SK-N-SH (cell line): ENCODE measurements at places on chromosomes 16 and 17.

DNA sequence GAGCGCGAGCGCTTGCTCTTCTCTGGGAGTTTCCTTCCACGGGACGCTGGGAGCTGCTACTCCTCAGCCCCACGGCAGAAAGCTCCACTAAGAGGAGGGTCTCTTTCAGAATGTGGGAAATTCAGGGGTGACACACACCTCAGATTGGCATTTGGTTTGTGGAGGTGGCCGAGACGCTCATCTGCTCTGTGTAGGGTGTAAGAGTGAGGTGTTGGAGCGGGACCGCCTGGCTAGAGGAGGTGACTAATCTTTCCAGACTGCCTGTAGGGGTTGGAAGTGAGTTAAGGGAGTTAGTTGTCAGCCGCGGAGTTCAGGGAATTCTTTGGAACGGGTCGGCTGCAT lies 735 bp downstream of the PSMD11 start:
- DNase-seq = no peak
- H3K36me3 ChIP-seq = peaks cover 34% of the 10 kb centered on the region
- H3K27ac ChIP-seq = peak overlapping the region; percentile 80
- peaks cover 14% of the 10 kb centered on the region for H3K4me1 ChIP-seq
- H3K4me3 ChIP-seq = peak overlapping the region; percentile 82

DNA sequence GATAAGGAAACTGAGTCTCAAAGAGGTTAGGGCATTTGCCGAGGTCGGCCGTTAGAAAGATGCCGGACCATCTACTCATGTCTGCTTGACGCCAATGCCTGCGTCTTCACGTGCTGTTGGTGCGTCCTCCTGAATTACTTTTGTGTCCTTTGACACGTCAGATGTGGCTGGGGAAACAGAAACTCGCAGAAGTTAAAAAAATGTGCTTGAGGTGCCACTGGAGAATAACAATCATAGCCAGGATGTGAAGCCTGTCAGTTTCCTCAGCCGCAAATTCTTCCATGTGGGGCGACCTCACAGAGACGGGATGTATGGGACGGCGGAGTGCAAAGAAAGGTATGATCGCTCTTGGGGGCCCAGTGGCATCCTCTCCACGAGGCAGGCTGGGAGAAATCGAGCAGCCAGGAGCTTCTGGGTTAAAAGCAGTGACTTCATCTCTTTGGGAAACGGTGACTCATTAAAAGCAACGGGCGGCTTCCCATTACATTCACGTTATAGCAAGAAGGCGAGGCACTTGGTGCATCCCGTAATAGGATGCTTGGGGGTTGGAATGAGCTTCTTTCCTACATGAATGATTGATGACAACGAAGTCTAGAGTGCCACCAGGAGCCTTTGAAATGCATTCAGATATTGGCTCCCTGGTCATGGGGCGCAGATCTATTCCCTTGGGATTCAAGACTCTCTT lies 67.8 kb downstream of the BMERB1 start:
- H3K27me3 ChIP-seq = no peaks in the 10 kb centered on the region
- H3K36me3 ChIP-seq = no peaks in the 10 kb centered on the region
- H3K4me1 ChIP-seq = peaks cover 1% of the 10 kb centered on the region; the same call in 1 of the 2 replicates
- peak overlapping the region; percentile 80 for H3K27ac ChIP-seq
- no peak overlapping the region for H3K4me3 ChIP-seq

GRCh38 chr16:4402439-4403132 lies 13.8 kb downstream of the CORO7 start:
- no peaks in the 10 kb centered on the region for H3K4me1 ChIP-seq
- H3K36me3 ChIP-seq = no peaks in the 10 kb centered on the region
- DNase-seq = peak; percentile 96
- no peak overlapping the region for H3K27ac ChIP-seq
- H3K27me3 ChIP-seq = no peaks in the 10 kb centered on the region

GRCh38 chr16:58628845-58629732 lies 537 bp downstream of the CNOT1 start:
- H3K4me3 ChIP-seq = peak overlapping the region; percentile 75
- no peaks in the 10 kb centered on the region for H3K27me3 ChIP-seq
- H3K36me3 ChIP-seq = peaks cover 8% of the 10 kb centered on the region
- peaks cover 5% of the 10 kb centered on the region for H3K4me1 ChIP-seq
- peak overlapping the region; percentile 89 for H3K27ac ChIP-seq
- DNase-seq = no peak

DNA sequence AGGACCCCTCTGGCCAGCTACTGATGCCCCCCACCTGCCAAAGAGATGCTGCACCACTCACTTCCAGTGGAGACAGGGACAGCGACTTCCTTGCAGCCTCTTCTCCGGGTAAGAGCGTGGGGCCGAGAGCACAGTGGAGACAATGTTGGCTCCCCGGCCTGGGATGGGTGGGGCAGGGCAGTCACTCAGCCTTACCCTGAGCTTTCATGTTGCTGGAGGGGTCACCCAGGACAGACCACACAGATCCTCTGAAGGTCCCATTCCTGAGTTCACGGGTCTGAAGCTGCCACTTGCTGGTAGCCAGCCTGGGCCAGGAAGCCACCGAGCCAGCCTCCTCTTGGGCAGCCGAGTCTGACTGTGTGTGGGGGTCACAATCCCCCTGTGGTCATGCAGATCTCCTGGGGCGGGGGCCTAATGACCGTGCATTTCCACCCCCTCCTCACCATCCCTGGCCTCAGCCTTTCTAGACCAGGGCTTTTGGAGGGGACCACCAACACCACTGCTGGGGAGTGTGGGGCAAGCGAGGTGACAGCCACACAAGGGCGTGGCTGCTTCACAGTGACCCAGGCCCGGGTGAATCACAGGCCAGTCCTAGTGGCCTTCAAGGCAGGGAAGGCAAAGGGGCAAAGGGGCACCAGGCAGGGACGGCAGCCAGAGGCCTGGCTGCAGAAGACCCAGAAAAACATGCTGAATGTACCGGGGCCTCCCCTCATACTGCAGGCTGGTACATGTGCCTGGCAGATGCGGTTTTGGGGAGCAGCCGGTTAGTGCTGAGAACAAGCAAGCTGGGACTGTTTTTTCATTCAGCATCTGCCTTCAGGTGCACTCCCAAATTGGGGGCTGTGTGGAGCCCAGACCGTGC lies 10.4 kb downstream of the TAF1C start:
- H3K36me3 ChIP-seq = no peaks in the 10 kb centered on the region
- H3K4me1 ChIP-seq = no peaks in the 10 kb centered on the region
- no peaks in the 10 kb centered on the region for H3K27me3 ChIP-seq
- no peak for DNase-seq
- no peak overlapping the region for H3K27ac ChIP-seq
